ENCODE measurements at places on chromosomes 12 and 14. TPM values are rescaled to one million over a fixed set of nuclear protein-coding genes. Genes with fewer than 3 reads are reported as not detected.

The DAAM1 gene
- total RNA-seq, result 4.6 TPM

The AACS gene
- total RNA-seq, result 48.4 TPM

The CRACR2A gene
- total RNA-seq, result 13.3 TPM

The CD69 gene
- total RNA-seq, result 2.6 TPM

The LRCOL1 gene
- not detected for total RNA-seq

The KRT81 gene
- not detected for total RNA-seq

The KIF21A gene
- total RNA-seq, result 12.7 TPM

The CABP1 gene
- total RNA-seq, result not detected

The INSM2 gene
- total RNA-seq, result not detected
